ENCODE measurements at places on chromosomes 5 and 9.
A peak's percentile ranks its signal among the peaks of the same experiment; 100 is the strongest.

DNA sequence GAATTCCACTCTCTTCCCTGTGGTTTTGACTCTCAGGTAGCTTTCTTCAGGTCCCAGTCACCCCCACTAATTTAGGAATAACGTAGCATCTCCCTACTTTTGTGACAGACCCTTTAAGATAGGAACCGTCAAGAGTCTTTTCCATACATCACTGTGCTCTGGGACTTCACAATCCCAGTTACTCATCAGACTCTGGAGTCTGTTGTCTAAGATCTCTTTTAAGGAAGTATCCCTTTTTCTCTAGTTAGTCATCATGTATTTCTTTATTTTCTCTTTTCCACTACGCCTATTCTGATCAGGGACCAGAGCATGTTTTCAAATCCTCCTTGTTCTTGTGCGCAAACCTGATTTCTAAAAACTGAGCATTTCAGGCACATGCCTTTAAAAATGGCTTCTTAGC lies 143.0 kb downstream of the GOLPH3 start:
- no peak for DNase-seq

DNA sequence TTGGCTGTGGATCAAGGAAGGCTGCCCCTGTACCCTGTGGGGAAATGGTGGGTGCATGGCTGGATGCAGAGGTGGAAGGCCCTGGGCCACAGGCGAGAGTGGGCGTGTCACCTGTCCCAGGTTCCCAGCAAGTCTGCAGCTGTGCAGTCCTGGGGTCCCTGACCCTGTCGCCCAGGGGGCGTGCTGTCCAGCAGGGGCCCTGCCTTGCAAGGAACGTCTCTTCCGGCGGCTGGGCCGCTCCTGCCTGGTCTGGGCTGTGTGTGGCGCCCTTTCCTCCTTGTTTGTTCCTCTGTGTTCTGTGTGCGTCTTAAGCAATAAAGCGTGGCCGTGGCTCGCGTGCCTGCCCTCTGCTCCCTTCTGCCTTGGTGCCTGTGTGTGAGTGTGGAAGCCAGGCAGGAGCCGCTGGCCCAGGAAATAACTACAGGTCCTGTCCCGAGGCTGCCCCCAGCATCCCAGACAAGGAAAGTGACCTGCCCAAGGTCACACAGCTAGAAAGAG lies 8.4 kb downstream of the SLC2A6 start:
- DNase-seq: no peak

GRCh38 chr5:107058235-107058634 lies 612.5 kb downstream of the EFNA5 start:
- DNase-seq: no peak

GRCh38 chr9:97853844-97854695 lies 1.0 kb downstream of the FOXE1 start:
- DNase-seq: peak; percentile 40

GRCh38 chr9:78030553-78031443 lies 813 bp downstream of the GNAQ start:
- peak; percentile 41 for DNase-seq

DNA sequence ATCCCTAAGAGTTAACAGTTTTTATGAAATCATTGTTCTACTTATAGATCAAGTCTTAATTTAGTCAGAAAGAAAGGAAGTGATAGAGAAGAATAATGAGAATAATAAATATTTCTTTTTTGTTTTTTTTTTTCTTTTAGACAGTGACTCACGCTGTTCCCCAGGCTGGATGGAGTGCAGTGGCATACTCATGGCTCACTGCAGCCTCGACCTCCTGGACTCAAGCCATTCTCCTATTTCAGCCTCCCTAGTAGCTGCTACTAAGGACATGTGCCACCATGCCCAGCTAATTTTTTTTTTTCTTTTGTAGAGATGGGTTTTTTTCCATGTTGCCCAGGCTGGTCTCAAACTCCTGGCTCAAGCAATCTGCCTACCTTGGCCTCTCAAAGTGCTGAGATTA lies 11.0 kb downstream of the IFNA21 start:
- DNase-seq: no peak

- DNase-seq: no peak
Observed at GRCh38 chr5:78727786-78728761, 79.5 kb upstream of the LHFPL2 start.

DNA sequence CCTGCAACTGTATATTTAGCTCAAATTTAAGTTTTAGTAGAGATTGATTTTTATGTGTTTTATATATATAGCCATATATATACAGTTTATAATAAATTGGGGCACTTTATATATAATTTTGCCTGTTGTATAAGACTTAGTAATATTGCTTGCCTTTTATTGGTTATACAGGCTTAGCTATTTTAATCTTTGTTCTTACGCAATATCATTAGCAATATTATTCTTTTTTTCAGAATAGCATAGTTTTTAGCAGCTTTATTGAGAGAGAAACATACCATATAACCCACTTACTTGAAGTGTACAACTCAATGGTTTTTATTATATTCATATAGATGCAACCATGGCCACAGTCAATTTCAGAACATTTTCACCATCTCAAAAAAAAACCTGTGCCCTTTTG lies 28.0 kb downstream of the CDO1 start:
- no peak for DNase-seq

- DNase-seq: no peak
Observed at GRCh38 chr5:112533362-112533761, 114.3 kb upstream of the EPB41L4A start.

GRCh38 chr5:133410335-133410828 lies 202.0 kb downstream of the FSTL4 start:
- DNase-seq: no peak

- no peak for DNase-seq
Observed at GRCh38 chr5:14267991-14268708, 125.0 kb downstream of the TRIO start.

DNA sequence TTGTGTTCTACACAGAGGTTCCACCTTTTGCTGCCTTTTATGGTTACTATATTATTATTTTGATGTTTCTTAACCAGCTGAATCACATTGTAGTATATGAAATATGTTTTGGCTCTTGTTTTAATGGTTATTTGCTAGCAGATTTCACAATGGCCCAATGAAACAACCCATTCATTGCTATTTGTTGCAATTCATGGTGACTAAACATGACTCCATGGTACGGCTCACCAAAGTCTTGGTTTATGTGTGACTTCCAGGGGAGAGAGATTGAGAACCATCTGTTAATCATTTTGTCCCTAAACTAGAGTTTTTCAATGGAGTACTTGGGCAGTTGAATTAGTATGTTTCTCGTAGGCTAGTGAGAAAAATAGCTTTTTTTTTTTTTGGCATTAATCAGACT lies 108.4 kb downstream of the GHR start:
- DNase-seq: no peak

DNA sequence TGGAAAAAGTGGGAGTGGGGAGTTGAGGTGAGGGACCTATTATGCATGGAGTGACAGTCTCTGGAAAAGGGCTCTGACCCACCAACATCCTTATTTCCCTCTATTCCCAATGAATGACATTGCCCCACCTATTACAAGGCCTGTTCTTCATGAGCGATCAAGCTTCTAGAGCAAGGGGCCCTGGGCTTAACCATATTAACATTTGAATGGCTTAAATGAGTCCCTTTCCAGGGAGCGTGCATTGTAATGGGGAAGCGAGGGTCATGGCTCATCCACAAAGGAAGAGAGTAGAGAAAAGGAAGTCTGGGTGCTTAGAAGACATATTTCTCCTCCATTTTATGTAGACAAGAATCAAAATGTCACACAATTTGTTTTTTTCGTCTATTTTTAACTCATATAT lies 255.5 kb downstream of the CAAP1 start:
- DNase-seq: no peak

- DNase-seq: peak; percentile 75
Observed at GRCh38 chr9:135864447-135865049, 42.8 kb downstream of the CAMSAP1 start.

- DNase-seq: no peak
Observed at GRCh38 chr5:41509399-41510175, 814 bp downstream of the PLCXD3 start.

GRCh38 chr9:134432471-134432870 lies 106.2 kb downstream of the RXRA start:
- DNase-seq: no peak

DNA sequence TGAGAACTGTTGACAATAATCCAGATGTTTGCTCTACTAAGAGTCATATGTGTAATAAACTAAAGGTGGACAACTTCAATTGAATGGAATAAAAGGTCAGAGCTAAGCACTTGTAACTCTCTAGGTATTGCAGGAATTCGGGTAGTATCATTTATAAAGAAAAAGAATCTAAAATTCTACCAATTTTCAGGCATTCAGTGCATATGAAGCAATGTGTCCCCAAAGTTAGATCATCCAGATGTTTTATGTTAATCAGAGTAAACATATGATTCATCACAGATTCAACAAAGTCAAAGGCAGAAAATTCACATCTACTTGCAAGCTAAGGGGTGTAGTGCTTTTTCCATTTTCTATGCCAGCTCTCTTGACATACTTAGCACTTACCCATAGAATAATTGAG lies 477.1 kb downstream of the PDE4D start:
- no peak for DNase-seq

DNA sequence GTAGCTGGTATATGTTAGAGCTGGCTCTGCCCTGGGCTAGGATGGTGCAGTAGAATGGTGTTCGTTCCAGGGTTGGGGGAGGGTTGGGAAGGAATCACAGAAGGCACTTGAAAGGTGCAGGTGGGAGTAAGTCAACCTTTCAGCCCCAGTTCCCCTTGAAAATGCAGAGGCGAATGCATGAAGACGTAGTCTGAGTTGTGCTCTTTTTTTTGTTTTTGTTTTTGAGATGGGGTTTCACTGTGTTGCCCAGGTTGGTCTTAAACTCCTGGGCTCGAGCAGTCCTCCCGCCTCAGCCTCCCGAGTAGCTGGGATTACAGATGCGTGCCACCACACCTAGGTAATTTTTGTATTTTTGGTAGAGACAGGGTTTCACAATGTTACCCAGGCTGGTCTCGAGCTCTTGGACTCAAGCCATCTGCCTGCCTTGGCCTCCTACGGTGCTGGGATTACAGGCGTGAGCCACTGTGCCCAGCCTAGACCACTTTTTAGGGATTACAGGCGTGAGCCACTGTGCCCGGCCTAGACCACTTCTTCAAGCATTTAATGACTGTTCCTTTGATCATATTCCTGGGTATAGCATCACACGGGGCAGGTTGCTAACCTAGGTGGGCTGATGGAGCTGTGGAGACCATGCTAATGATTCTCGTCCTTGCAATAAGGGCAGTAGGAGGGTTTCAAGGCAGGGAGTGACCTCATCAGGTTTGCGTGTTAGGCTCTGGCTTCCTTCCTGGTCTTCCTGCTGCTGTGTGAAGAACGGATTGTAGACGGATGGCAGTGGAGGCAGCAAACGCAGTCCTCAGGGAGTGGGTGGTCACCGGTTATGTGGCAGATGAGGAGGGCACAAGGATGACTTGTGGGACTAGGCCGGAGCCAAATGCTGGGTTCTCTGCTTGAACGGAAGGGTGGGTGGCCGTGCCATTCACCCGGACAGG lies 13.7 kb downstream of the EHMT1 start:
- no peak for DNase-seq

DNA sequence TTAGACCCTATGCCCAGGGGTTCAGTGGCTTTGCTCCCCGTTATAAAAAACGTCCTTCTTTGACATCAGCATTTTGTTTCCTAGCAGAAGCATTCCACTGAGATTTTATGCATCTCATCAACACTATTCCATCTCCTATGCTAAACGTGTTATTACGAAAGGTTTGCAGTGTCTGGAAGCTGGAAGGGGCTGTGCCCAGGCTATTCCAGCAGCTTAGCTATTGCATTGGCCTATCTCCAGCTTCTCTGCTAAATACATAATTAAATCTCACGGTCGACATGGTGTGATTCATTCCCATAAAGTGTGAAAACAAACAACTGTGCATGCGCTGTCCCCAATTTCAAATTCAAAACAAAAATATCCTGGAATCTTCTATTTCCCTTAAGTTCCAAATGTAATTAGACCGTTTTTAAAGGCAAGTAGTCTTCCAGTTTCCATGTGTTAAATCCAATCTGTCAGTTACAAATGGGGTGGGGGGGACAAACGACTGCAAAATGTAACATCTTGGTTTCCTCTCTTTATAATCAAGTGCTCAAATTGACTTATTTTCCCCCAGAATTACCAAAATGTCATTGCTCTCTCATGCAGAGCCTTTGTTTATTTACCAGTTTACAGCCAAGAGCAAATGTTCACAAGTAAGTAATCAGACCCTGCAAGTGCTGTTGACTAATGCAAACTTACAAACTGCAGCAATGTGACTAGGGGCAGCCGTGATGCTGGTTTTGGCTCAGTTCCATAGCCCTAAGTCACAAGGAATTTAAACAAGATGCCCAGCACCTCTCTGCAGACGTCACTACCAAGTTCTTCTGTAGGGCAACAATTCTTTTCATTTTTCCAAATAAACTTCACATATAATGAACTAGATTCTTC lies 212.3 kb upstream of the RORB start:
- no peak for DNase-seq

- no peak for DNase-seq
Observed at GRCh38 chr9:116837018-116837989, 150.2 kb downstream of the TRIM32 start.

DNA sequence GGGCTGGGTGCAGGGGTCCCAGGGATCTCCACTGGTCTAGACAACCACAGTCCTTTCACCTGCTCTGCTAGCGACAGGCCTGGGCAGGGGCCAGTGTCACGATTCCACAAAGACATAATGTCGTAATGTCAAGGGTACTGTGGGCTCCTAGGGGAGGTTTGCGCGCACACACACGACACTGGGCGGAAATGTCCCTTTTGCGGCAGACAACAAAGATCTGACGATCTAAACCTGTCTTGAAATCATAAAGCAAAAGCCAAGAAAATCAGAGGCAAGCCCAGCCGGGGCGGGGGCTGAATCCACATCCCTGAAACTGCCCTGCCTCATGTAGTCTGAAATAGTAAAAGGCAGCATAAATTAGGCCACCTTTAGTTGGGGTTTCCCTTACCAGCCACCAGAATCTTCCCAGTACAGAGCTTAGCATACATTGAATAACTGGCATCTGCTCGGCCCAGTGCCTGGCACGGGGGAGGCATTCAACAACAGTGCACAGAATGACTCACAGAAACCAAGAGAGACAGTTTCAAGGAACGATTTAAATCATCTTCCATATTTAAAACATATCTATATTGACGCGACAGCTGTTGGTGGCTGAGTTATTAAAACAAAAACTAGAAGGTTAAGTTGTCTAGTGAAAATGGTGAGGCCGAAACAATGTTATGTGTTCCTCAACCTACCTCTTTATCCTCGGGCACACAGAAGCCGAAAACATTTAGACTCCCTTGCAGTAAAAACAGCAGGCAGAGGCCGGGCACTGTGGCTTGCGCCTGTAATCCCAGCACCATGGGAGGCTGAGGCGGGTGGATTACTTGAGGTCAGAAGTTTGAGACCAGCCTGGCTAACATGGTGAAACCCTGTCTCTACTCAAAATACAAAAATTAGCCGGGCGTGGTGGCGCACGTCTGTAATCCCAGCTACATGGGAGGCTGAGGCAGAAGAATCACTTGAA lies 151.0 kb downstream of the MYO10 start:
- no peak for DNase-seq

GRCh38 chr5:115295777-115296123 lies 704 bp downstream of the CCDC112 start:
- DNase-seq: no peak

Data from T-helper 2 cell (primary cell).